ENCODE measurements at places on chromosomes 3 and 15.

DNA sequence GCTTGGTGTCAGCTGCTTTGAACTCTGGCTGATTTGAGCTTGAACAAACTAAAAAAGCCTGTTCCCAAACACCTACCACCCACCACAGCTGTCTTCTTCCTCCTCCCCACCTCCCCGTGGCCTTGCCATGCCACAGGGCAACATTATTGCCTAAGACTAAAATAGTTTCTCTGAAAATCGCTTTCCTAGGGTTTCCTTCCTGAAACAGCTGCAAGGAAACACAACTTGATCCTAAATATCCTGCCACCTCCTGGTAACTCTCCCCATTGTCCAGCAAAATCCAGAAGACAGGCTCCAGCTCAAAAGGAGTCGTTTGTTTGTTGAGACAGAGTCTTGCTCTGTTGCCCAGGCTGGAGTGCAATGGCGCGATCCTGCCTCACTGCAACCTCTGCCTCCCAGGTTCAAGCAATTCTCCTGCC lies 193.9 kb upstream of the TPM1 start:
- DNase-seq: no peak

- no peak for DNase-seq
Observed at GRCh38 chr3:153176197-153176596, 14.2 kb downstream of the RAP2B start.

- DNase-seq: no peak
Observed at GRCh38 chr15:50135031-50135551, 16.1 kb upstream of the ATP8B4 start.

DNA sequence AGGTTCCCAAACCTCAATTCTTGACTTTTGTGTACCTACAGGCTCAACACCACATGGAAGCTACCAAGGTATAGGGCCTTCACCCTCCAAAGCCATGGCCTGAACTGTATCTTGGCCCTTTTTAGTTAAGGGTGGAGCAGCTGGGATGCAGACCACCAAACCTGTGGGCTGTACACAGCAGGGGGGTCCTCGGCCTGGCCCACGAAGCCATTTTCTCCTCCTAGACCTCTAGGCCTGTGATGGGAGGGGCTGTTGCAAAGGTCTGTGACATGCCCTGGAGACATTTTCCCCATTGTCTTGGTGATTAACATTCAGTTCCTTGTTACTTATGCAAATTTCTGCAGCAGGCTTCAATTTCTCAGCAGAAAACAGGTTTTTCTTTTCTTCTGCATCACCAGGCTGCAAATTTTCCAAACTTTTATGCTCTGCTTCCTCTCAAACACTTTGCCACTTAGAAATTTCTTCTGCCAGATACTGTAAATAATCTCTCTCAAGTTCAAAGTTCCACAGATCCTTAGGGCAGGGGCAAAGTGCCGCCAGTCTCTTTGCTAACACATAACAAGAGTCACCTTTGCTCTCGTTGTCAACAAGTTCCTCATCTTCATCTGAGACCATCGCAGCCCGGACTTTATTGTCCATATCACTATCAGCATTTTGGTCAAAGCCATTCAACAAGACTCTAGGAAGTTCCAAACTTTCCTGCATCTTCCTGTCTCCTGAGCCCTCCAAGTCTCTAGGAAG lies 90.9 kb upstream of the PLXND1 start:
- DNase-seq: no peak

GRCh38 chr3:127867412-127867811 lies 45.1 kb upstream of the MGLL start:
- no peak for DNase-seq

DNA sequence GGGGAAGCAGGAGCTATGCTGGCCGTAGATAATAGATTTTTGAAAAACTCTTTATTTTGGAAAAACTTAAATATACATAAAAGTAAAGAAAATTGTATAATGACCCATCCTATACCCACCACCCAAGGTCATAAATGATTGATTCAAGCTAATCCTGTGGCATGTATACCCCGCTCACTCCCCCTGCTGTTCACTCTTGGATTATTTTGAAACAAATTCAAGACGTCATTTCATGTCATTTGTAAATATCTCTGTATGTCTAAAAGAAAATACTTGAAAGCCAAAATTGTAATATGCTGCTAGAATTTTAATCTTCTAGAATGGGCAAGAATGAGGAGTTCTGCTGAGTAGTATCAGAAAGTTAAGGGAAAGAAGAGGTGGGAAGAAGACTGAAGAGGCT lies 241.7 kb downstream of the FEZF2 start:
- DNase-seq: no peak

GRCh38 chr15:50800715-50801114 lies 35.2 kb upstream of the SPPL2A start:
- no peak for DNase-seq

DNA sequence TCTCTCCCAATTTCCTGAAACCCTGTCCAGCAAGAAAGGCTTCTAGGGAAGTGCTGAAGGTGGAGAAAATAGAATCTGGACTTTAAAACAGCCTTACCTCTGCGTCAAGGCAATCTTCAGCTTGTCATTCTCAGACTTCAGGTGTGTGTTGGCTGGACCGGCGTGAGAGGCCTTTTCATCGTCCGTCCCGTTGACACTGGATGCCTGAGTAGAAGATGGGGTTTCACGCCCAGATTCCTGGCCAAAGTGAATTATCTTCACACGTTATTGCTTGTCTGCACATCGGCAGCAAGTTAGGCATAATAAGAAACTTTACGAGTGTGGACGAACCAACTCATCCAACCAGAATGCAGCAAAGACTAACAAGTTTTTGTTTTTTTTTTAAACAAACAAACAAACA lies 49.5 kb downstream of the WHAMM start:
- no peak for DNase-seq
